Posterior cingulate gyrus (tissue), 11 donors: ENCODE measurements at places on chromosomes 5 and 9.
A peak's percentile ranks its signal among the peaks of the same experiment; 100 is the strongest.

GRCh38 chr9:133869674-133870405, 122.3 kb downstream of the VAV2 start:
- no peak for DNase-seq

GRCh38 chr5:41270423-41271251, 57.3 kb upstream of the C6 start:
- DNase-seq: peak; percentile 39

- peak; percentile 69 for DNase-seq
Observed at GRCh38 chr9:93301291-93301811, 117.4 kb downstream of the WNK2 start.

DNA sequence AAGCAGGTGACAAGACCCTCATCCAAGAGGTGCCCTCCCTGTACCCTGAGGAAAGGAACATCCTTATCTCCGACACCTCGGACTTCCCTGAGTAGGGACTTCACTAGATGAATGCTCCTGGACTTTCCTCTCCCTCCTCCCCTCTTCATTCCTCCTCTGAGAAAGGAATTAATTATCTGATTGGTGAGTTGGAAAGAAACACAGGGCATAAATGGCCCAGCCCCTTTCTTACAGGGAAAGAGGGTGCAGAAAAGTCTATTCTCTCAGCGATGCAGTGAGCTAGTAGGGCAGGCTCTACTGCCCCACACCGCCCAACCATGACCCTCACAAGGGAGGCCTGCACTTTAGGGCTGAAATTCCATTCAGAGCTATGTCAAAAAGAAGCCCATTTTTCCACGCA, 87.5 kb downstream of the TTC39B start:
- DNase-seq: no peak

- no peak for DNase-seq
Observed at GRCh38 chr5:174581479-174581878, 142.9 kb upstream of the MSX2 start.

DNA sequence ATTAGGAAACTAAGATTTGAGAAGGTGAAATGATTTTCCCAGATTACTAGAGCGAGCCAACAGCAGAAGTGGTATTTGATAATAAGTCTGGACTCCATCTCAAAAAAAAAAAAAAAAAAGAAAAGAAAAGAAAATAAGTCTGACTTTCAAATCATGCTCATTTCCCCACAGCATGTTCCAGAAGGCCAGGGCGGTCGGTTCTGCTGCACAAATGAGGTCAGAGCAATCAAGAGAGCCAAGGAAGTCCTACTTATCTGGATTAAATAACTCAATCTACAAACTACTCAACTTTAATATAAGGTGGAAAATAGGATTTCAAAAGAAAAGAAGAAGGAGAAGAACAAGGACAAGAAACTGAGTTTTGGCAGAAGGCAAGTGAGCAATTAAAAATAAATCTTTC, 130.4 kb upstream of the RASA1 start:
- DNase-seq: no peak
